CD4-positive, CD25-positive, alpha-beta regulatory T cell (primary cell): ENCODE measurements at places on chromosomes 3 and 15. TPM values are rescaled to one million over a fixed set of nuclear protein-coding genes. Genes with fewer than 3 reads are reported as not detected.

DNA sequence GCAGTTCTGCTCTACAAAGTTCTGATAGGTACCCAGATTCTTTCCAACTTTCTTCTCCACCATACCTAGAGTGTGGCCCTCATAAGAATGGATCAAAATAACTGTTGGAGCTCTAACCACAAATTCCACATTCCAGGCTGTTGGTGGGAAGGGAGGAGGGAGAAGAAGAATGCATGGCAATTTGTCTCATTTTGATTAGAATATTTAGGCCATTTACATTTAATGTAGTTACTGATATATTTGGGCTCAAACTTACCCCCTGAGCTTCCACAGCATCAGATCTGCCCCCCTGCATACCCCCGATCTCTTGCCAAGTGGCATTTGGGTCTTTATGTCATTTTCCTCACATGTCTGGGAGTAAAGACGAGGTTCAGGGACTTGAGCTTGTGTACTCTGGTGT lies 7.7 kb downstream of the CHRNB4 start:
- DNase-seq: no peak

GRCh38 chr3:133655731-133656515 lies 5.8 kb downstream of the TOPBP1 start:
- no peak for DNase-seq

Gene GNB4
- polyA plus RNA-seq: 0.22 TPM

DNA sequence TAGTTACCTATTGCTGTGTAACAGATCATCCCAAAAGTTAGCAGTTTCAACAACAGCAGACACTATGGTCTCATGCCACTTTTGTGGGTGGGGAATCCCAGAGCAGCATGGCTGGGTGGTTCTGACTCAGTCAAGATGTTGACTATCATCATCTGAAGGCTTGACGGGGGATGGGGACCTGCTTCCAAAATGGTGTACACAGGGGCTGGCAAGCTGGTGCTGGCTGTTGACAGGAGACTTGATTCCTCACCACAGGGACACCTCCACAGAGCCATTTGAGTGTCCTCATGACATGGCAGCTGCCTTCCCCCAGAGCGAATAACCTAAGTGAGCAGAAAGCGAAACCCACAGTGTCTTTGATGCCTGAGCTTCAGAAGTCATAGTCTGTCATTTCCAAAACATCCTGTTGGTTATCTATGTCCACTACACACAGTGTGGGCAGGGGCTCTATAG lies 19.1 kb downstream of the DNAJB8 start:
- DNase-seq: peak; percentile 9

DNA sequence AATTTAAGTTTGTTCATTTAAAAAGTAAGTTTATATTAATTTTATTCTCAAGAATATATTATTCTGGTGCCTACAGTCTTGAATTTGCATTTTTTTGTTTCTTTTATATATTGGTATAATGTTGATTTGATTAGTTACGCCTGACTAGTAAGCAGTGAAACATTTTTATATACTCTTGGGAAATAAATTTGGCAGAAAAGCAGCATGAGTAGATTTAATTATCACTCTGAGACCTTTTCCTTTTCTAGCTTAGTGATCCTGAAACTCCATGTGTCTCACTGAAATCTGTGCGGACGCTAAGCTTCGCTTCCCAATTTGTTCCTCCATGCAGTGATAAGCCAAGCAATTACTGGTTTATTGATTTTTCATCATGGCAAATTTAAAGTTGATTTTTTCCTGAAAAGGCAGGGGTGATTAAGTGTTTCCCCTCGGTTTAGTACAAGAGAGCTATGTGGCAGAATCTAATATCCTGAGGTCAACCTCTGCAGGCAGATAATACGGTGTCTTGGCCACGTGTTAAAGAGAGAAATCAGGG lies 87.2 kb upstream of the MLF1 start:
- DNase-seq: no peak

GRCh38 chr3:21654662-21655061 lies 96.3 kb downstream of the ZNF385D start:
- DNase-seq: no peak

- no peak for DNase-seq
Observed at GRCh38 chr3:104526901-104527401, 839.8 kb upstream of the ALCAM start.

DNA sequence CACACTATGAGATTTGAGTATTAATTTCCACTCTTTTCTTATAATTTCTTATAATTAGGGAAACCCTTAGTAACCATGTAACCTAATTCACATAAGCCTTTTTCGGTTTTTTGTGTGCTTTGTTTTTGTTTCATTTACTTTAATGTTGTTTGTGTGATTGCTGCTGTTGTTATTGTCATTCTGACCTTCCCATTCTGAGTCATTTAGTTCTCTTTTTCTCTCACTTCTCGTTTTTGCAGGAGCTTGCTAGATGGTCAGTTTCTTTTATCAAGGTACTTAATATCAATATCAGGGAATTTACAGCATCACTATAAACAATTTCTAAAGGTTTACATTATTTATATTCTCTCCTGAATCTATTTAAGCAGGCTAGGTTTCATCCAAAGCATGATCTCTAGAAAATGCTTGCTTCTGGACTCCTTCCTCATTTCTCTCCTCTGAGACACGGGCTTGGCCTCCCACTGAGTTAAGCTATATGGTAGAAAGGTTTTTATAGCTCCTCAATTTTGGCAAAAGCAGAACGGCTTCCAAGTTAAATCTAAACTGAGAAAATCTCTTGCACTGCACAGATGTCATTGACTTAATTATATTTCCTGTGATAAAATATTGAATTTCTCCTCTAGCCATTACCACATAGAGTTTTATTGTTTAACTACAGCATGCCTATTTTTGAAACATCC lies 534.2 kb downstream of the NSUN3 start:
- no peak for DNase-seq

GRCh38 chr15:84915606-84915958 lies 31.1 kb downstream of the SLC28A1 start:
- no peak for DNase-seq

Gene ISL2
- polyA plus RNA-seq: not detected

DNA sequence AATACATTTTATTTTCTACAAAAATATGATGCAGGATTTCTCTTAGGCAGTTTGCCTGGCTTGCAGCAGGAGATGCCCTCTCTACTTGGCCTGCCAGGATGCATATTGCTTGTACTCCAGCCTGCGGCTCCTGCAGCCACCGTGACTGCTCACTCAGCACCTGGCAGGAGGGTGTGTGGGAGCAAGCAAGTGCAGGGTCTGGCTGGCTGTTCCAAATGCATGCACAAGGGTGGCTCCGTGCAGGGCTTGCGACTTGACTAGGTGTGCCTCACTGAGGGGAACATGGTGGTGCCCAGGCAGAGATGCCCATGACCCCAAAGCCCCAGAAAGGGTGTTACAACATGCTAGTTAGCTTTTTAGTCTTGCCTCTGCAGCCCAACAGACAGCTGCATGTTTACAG lies 1240.2 kb upstream of the ALCAM start:
- DNase-seq: no peak

GRCh38 chr15:85540085-85540797 lies 159.8 kb downstream of the AKAP13 start:
- DNase-seq: no peak

DNA sequence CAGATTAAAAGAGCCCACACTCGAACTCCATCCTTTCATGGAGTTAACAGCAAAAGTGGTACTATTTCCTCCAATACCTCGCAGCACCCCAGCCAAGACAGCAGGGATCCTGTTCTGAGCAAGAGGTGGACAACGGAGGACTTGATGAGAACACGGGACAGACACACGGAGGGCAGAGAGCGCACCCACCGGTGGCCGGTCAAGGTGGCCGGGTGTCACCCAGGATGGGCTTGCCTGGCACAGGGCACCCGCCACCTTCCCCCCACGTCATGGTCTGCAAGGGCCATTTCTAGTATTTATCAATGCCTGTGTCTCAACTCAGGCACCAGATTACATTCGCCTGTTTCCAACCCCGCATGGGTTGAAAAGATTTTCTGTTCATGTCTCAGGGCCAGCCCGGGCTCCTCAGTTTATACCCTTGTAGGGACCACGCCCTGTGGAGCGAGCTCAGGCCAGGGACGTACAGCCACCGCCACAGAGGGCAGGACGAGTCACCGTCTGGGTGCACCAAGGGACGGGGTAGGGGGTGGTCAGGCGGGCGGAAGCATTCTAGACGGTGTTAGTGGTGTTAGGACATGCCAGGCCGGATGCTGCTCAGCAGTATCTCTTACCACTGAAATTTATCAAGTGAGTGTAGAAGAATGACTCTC lies 64.2 kb downstream of the CYFIP1 start:
- DNase-seq: no peak

GRCh38 chr3:177599837-177600236 lies 402.6 kb upstream of the TBL1XR1 start:
- no peak for DNase-seq

DNA sequence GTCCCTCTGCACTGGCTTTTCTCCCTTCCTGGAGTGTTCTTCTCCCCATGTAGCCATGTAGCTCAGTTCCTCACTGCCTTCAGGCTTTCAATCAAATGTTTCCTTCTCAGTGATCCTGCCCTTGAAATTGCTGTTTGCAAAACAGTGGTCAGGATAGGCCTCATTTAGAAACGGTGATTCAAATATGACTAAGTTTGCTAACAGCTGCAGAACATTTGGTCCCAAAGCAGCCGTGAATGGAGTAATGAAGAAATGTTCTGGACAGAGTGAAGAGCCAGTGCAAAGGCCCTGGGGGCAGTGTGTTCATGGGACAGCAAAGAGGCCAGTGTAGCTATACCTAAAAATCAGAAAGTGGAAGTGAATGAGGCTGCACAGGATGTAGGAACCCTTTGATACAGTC lies 223.4 kb downstream of the FEZF2 start:
- DNase-seq: no peak
